Activated CD4-positive, CD25-positive, alpha-beta regulatory T cell treated with anti-CD3 and anti-CD28 coated beads, Interleukin-2, amount 50 U/mL, for 72 hours (primary cell): ENCODE measurements at places on chromosomes 6 and 20.

GRCh38 chr20:36153736-36154699 is 522 bp upstream of the EPB41L1 start:
- no peak for DNase-seq

DNA sequence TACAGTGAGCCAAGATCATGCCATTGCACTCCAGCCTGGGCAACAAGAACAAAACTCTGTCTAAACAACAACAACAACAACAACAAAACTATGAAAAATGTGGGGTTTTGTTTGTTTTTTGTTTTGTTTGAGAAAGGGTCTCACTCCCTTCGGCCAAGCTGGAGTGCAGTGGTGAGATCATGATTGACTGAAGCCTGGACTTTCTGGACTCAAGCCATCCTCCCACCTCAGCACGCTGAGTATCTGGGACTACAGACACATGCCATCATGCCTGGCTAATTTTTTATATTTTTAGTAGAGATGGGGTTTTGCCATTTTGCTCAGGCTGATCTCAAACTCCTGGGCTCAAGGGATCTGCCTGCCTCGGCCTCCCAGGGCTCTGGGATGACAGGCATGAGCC is 2.8 kb upstream of the MYLIP start:
- no peak for DNase-seq

GRCh38 chr6:152828431-152828830 is 77.8 kb downstream of the VIP start:
- no peak for DNase-seq

DNA sequence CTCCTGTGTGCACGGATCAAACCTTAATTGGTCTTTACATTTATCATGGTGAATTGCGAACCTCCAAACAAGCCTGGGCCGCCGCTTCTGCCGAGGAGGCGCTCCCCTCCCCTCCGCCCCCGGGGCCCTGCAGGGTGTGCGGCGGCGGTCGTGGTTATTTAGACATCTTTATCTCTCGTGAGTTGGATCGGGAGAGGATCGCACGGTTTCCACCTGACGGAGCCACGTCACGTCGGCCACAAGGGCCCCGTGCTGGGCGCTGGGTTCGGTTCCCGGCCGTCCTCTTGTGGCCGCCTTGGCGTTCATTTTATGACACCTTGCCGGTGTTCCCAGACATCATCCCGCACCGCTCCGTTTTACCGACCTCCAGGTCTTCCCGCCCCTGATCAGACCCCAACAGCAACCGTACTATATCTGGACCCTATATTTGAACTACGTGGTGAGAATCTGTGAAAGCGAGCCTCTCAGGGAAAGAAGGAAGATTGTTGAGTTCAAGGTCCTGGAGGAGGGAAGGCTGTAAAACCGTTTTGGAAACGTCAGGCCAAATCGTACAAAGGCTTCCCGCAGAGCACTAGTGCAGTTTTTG is 1.3 kb upstream of the CNR1 start:
- no peak for DNase-seq

DNA sequence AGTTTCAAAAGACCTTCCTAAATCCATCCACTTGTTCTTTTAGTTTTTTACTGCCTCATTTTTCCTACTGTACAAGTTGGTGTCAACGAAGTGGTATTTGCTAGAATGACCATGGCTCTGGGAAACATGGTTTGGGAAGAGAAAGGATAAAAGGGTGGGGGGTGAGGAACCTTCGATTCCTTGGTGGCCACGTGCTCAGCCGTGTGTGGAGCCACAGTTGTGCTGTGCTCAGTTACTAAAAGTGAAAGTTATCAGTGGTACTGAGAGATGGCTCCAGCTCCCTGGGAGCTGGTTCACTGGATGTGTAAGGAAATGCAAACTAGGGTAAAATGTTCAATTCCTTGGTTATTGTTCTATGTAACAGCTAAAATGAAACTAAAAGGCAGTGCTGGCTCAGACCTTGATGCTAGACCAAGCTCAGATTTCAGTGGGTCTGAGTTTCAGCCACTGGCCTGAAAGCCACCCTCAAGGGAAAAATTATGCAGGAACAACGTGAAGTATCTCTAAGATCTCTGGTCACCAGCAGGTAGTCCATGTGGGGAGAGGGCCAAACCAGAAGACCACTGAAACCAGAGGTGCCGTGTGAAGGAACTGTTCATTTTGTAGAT is 7.4 kb upstream of the SLC22A2 start:
- no peak for DNase-seq
